ENCODE measurements at places on chromosomes 5 and 9. TPM values are rescaled to one million over a fixed set of nuclear protein-coding genes. Genes with fewer than 3 reads are reported as not detected.

GRM6 gene
- total RNA-seq: not detected

OR1L8 gene
- total RNA-seq: not detected

PDE8B gene
- 0.29 TPM for total RNA-seq

CCDC183 gene
- total RNA-seq: 1.8 TPM

RASGEF1C gene
- total RNA-seq: not detected

PCDHA2 gene
- total RNA-seq: not detected

SPINK6 gene
- total RNA-seq: not detected

PTPRD gene
- not detected for total RNA-seq

FASTKD3 gene
- total RNA-seq: 5.5 TPM
